ENCODE measurements at places on chromosomes 1 and 21. TPM values are rescaled to one million over a fixed set of nuclear protein-coding genes. Genes with fewer than 3 reads are reported as not detected.

The KCNJ9 gene
- total RNA-seq = 0.09 TPM

DNA sequence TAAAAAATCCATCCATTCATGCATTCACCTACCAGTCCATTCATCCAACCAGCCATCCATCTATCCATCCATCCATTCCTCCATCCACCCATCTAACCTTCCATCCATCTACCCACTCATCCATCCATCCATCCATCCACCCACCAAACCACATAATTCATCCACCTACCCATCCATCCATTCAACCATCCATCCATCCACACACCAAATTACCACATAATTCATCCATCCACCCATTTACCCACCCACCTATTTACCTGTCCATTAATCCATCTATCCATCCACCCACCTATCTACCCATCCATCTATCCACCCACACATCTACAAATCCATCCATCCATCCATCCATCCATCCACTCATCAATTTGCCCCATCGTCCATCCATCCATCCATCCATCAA, 71.4 kb downstream of the CLIC6 start:
- no peaks in the 10 kb centered on the region for H3K27me3 ChIP-seq
- DNase-seq = no peak
- no peak overlapping the region for H3K4me3 ChIP-seq
- H3K36me3 ChIP-seq = no peaks in the 10 kb centered on the region
- H3K4me1 ChIP-seq = no peaks in the 10 kb centered on the region

GRCh38 chr1:11294951-11295350, 22.0 kb downstream of the UBIAD1 start:
- no peak for DNase-seq
- H3K4me1 ChIP-seq = no peaks in the 10 kb centered on the region
- no peaks in the 10 kb centered on the region for H3K27me3 ChIP-seq
- no peak overlapping the region for H3K4me3 ChIP-seq
- no peaks in the 10 kb centered on the region for H3K36me3 ChIP-seq

DNA sequence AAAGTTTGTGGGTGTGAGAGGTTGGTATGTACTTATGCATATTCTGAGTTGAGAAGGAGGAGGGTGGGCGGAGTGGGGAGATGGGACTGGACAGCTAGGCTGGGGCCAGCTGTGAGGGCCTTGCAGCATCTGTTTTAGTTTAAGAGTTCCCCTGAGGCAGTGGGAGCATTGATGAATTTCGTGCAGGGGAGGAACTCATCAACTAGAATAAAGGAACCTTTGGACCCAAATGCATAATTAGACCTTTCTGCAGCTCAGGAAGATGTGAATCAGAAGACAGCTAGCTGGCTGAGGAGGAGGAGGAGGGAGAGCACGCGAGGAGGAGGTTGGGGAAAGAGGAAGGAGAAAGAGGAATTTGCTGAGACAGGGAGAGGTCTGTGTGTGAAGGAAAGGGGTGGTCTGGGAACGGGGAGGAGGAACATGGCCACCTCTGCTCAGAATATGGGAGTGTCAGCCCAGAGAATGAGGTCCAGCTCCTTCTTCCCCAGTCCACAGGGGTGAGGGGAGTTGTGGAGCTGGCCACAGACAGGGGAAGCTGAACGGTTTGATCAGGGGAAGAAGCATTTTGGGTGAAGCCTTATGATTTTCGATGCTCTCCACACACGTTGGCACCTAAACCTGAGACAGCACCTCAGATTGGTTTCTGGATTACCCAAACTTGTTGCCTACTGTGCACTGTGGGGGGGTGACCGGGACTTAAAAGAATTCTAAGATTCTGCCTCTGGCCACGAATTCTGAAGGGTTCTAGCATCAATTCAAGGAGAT, 27.7 kb downstream of the MYOG start:
- no peaks in the 10 kb centered on the region for H3K27me3 ChIP-seq
- H3K36me3 ChIP-seq = no peaks in the 10 kb centered on the region
- no peak overlapping the region for H3K27ac ChIP-seq
- H3K4me1 ChIP-seq = peaks cover 22% of the 10 kb centered on the region

All from neural progenitor cell (in vitro differentiated cells).